ENCODE measurements at places on chromosomes 6 and 20.

- no peak for DNase-seq
Measured at GRCh38 chr6:108846628-108847027, 1.6 kb upstream of the ARMC2 start.

DNA sequence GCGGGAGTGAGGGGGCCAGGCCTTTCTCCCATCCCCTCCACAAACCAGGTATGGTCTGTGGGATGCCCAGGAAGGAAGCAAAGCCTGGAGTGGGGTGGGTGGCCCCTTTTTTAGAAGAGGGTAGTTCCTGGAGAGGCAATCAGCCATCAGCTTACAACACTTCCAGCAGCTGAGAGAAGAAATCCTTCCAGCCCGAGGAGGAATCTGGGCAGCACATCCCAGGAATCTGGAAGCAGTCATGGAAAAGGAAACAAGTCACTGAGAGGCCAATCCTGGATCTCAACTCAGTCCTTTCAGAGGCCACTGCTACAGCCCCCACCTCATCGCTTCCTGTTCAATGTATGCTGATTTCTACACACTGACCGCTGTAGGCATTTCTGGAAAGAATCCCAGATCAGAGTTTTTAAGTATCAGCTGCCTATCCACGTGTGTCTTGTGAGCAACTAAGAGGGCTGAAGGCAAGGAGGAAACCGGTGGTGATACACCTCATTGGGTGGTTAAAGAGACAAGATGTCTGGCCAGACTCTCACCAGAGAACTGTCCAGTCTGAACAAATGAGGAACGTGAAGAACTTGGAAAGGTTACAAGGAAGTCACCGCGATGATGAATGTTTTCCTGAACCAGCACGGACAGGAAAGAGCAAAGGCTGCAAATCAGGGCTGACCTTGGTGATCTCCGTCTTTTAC is 92.9 kb upstream of the SHLD1 start:
- DNase-seq = no peak

DNA sequence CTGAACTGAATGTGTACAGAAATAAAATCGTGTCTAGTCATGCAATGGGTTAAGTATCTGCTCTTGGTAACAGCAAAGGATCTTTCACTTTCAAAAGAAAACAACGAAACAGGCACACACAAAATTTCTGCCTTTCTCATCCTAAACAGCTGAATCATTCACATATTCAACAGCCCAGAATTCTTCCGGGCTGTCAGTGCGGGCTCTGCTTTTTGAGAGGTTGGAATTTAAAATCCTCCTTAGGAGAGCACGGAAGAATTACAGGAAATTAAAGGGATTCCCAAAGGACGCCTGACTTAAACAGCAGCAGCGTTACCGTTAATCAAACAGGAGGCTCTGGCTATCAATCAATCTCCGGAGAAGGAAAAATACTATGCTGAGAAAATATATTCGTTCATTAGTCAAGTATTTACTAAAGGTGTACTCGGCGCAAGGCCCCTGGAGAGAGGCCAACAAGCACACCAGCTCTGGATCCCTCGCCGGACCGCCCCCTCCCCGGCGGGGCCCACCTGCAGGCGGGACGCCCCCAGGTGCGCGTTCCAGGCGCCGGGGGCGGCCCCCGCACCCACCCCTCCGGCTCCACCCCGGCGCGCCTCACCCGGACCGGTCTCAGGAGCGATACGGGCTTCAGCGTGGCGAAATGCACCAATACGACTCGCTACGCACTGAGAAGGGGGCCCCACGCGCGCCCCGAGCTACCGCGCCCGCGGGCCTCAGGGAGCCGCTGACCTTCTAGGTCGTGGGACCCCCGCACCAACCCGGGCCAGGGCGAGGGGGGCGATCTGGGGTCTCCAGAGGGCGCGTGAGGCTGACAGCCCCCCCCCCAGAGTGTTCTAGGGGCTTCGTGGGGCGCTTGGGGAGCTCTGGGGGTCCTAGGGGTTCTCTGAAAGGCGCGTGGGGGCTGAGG is 1.0 kb downstream of the NAPB start:
- peak; percentile 30 for DNase-seq

- no peak for DNase-seq
Measured at GRCh38 chr6:71197267-71197666, 91.3 kb upstream of the OGFRL1 start.

DNA sequence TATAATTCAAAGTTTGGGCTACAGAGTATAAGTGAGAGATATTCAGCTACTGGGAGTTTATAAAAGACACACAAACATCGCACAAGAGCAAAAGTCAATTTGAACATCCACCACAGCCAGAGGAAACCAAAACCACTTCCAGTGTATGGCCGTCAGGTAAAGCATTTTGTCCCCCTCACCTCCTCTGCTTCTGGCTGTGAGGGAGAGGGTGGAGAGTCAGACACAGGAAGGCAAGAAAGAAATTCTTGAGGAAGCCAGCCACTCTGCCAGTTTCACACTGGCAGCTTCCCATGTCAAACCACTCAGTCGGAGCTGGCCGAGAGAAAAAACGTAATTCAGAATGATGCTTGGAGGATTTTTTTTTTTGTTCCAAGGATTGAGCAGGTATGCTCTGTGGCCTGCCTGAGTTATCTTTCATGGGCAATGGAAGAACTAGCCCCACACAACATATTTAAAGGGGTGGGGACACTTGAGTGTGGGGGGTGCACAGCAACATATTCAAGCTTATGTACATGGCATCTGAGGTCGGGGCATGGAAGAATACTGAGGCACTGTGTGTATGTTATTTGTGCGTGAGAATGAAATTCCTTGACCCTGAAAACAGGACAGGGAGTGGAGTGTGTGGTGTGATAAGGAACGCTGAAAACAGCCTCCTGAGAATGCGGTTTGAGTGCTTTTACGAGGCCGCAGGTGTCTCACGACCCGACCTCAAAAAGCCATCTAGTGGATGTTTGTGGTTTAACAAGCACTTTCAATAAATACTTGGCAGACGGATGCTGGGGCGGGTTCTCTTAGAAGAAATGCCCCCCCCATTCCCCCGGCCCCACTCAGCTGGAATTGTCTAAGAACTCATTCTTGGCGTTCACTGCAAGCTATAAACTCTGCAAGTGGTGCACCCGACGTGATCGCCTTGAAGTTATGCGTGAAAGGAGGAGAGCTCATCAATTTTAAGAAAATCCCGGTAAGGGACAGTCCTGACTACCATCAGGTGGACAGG is 27.5 kb upstream of the ZBTB22 start:
- peak; percentile 54 for DNase-seq

- no peak for DNase-seq
Measured at GRCh38 chr6:157128235-157128775, 195.0 kb downstream of the TMEM242 start.

DNA sequence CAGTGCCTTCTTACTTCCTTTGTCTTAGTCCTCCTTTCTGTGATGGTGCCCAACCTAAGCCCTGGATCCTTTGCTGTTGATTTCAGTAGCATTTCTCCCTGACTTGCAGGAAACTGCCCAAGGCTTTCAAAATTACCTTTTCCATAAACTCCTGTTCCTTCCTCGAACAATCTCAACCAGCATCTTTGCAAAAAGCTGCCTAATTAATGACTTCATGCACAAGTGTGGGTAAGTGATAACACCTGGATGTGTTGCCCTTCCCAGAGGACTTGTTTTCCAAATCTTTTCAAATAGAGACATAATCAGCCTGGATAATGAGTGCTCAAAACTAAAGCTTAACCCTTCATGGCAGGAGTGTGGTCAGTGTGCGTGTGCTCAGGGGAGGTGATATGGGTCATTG is 118.0 kb downstream of the PCSK2 start:
- DNase-seq = no peak

DNA sequence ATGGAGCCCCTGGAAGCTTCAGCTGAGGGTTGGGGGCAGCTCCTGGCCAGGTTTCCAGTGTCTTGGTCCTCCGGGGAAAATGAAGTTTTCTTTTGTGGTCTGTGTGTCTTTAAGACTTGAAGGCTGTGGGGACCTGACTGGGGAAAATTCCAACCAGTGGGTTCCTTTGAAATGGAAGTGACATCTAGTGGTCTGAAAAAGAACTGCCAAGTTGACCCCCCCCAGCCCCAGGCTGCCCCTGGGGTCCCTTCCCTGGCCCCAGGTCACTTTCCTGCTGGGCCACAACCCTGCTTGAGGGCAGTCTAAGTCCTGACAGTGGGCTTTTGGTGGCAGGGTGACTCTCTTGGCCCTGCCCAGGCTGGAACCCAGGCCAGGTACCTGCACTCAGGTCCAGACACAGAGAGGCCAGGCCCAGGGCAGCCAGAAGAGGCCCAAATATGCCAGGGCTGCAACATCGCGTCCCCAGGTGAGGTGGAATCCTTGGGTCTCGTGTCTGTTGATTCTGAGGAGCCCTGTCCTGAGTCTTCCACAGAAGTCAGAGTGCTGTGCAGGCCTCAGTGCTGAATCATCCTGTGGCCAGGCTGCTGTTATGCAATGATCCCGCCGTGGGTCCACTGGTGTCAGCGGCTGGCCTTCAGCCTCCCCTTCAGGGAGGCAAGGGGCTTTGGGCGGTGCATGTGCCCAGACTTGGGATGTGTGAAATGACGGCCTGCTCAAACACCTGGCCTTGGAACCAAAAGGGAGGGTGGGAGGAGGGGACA is 68.4 kb downstream of the VEGFA start:
- DNase-seq = no peak

- DNase-seq = no peak
Measured at GRCh38 chr20:37378420-37378784, 32.5 kb downstream of the SRC start.

DNA sequence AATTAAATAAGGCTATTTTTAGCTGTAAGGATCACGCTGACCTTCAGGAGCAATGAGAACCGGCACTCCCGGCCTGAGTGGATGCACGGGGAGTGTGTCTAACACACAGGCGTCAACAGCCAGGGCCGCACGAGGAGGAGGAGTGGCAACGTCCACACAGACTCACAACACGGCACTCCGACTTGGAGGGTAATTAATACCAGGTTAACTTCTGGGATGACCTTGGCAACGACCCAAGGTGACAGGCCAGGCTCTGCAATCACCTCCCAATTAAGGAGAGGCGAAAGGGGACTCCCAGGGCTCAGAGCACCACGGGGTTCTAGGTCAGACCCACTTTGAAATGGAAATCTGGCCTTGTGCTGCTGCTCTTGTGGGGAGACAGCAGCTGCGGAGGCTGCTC is 84.0 kb downstream of the RAMACL start:
- no peak for DNase-seq

- DNase-seq = no peak
Measured at GRCh38 chr6:160378882-160379281, 30.7 kb downstream of the SLC22A3 start.

- DNase-seq = no peak
Measured at GRCh38 chr20:14113416-14113815, 118.1 kb downstream of the MACROD2 start.

- DNase-seq = no peak
Measured at GRCh38 chr6:84575264-84575663, 189.1 kb downstream of the TBX18 start.

- no peak for DNase-seq
Measured at GRCh38 chr6:7204726-7205125, 97.0 kb downstream of the RREB1 start.

DNA sequence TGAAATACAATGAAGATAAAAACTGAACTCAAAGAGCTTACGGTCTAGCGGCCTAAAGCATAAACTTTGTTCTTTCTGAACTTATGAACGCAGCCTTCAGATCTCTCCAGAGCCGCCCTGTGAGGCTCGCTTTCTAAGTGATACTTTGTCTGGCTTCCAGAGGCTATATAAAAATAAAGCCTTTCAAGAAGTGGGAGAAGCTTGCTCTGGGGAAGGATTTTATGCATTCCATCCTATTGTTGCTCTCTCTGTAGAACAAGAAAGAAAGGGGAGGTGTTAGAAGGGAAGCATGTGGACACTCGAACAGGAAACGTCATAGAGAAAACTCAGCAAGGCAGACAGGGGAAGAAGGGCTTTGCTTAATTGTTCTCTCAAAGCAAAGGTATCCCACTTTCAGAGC is 77.0 kb downstream of the TBX18 start:
- no peak for DNase-seq
